ENCODE measurements at places on chromosomes 12 and 14.

DNA sequence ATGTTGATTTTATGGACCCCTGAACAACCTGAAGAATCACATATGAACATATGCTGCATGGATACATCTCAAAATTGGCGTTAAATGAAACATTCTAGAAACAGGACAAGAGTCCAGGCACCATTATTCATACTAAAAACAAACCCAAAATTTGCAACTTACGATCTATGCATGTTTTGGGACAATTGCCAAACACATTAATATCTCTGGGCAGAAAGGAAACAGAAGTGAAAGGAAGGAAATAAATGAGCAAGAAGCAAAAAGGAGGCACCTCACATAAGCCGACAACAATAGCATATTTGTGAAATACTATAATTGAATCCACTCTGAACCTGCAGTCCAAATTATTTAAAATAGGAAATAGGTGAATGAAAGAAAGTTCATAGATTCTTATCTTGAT lies 1505.3 kb downstream of the AACS start:
- no peak for DNase-seq

GRCh38 chr14:92863286-92864080 lies 59.5 kb upstream of the CHGA start:
- DNase-seq = peak; percentile 71

DNA sequence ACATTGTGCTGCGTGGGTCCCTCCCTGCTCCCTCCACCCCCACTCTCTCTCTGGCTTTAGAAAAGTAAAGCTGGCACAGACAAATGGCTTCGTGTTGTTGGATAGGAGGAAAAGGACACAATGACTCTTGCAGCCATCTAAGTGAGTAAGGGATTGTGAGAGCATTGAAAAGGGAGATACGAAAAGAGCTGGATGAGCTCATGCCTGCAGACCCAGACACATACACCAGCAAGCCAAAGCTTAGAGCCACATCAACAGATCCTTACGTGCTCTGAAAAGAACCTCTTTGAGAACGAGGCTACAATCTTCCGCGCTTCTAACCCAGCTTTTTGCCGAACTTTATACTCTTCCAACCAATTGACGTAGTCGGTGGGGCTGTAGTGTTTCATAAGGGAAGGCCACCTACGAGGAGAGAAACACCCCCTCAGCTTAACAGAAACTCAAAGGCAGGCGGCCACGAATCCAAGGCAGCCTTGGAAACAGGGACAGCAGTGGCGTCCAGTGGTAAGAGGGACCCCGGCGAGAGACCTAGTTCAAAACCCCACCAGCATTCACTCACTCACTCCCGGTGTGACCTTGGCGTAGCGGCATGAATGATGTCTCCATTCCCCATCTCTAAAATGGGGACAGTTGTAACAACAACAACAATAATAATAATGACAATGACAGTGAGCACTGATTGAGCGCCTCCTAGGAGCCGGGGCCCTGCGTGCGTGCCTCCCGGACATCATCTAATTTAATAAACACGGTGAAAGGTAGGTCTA lies 1.1 kb downstream of the FBXO21 start:
- DNase-seq = no peak

GRCh38 chr12:46944088-46944487 lies 118.3 kb upstream of the SLC38A4 start:
- DNase-seq = no peak

DNA sequence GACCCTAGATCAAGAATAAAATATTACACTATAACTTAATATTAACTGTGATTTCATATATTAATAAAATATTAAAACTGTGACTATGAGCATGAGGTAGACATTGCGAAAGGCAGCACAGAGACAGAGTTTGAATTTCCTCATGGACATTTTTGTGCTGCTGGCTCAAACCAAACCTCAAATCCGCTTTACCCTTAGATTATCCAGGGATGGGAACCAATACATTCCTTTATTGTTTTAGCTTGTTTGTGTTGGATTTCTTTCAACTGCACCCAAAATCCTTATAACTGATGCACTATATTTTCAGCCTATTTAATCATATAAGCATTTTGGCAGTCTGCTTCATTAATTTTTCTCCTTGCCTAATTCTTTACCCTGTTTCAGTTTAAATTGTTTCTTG lies 436.7 kb downstream of the ATP23 start:
- no peak for DNase-seq

- DNase-seq = no peak
Measured at GRCh38 chr14:65239143-65239937, 137.0 kb upstream of the MAX start.
